KBM-7 (cell line): ENCODE measurements at places on chromosomes 4 and X.

DNA sequence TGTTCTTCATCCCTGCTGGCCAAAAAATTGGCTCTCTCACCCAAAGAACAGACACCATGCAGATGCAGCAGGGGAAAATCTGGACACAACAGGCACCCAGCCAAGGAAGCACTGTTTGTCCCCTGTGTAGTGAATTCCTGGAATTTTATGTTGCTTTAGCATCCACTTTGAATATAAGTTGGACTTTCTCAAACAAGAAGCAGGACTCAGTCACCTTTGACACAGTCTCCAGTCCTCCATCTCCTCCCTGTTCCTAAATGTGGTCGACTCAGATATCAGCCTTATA lies 11.8 kb downstream of the ZNF182 start:
- DNase-seq = no peak

DNA sequence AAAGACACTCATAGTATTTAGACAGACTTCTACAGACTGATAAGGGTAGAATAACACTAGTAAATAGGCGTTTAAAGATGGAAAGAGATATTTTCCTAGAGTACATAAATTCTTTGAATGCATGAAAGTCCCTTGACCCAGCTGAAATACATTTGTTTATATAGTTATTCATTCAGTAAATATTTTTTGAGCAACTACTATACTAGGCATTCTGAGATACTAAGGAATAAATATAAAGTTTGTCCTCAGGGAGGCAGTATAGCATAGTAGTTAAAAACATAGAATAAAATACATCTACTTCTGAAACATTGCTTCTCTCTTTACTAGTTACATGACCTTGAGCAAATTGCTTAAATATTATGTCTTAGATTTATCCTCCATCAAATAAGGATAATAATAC lies 27.4 kb downstream of the HMGN5 start:
- DNase-seq = peak; percentile 62

DNA sequence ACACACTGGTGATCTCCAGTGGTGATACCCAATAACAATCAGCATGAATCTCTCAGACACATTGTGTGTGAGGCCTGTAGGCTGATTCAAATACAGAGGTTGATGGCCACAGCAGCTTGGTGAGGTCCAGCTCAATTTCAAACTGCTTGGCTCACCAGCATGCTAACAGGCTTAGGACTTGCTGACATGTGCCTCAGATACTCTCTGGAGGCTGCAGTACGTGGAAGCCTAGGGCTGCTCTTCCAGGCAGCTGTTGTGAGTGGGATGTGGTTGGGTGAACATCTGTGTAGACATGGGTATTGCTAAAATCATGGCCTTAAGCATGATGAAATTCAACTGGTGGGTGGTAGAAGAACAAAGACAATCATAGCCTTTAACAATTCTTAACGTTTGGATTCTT lies 4.3 kb downstream of the CXCL9 start:
- no peak for DNase-seq

GRCh38 chr4:71974681-71975080 lies 57.1 kb upstream of the NPFFR2 start:
- no peak for DNase-seq

DNA sequence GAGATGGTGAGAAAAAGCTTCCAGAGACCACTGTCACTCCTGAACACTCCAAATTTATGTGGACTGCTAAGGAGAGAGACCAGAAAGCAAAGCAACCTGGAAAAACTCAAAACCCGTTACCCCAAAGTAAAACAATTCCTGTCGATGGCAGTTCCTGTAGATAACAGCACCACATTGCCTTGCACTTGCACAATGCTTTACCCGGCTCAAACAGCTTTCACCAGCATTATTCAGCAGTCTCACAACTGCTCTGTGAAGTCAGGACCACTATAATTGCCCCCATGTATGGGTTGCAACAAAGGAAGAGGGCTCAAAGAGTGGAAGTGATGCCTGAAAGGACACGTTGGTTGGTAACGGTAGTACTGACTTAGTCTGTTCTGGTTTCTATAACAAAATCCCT lies 234.8 kb downstream of the BCOR start:
- DNase-seq = no peak

GRCh38 chr4:85737254-85737653 lies 262.3 kb downstream of the ARHGAP24 start:
- no peak for DNase-seq

DNA sequence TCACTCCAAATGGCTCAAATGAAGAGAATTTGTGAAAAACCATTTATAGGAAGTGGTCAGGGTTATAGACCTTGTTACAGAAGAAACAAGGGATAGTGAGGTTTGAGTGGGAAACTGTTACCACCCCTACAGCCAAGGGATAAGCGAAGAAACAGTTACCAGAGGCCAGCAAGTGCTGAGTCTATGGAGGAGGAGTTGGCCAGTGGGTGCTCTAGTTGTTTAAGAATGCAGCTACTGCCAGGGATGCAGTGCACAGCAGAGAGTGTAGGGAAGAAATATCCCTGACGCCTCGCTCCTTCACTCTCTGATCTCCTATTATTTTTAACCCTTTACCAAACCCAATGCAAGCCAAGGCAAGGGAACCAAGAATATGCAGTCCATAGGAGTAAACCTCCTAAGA lies 15.2 kb upstream of the SYTL4 start:
- DNase-seq = no peak

- DNase-seq = no peak
These were observed 21.4 kb upstream of the SMIM14 start for GRCh38 chr4:39660045-39660444.

DNA sequence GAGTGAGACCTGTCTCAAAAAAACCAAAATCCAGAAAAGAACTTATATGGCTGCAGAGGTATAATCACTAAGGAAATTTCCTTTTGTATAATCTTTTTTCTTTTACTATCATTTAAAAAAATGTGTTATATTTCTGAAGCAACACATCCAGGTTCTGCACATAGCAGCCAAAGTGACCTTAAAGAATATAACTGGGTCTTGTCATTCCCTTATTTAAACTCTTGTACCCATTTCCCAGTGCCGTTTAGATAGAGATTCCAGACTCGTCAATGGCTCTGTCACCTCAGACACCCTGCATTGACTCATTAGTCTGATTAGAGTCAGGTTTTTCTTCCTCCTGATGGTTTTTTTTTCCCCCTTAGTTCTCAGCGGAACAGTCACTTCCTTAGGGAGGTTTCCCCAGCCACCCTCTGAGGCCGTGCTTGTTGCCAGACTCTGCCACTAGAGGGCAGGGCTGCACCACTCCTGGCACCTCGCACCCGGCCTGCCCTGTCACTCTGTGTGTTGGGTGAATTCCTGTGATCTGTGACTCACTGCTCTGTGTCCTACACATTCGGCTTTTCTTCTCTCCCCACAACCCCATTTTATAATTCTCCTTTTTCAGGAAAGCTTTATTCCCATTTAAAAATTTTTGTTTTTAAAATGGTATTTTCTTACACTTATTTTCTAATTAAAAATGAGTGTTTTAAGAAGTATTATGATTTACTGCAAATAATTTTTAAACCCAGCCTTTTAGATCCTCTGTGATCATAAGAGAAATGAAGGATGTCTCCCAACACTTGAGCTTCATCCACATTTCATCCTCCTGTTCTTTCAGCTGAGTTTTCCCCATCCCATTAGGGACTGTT lies 32.1 kb downstream of the HTT start:
- peak; percentile 92 for DNase-seq

DNA sequence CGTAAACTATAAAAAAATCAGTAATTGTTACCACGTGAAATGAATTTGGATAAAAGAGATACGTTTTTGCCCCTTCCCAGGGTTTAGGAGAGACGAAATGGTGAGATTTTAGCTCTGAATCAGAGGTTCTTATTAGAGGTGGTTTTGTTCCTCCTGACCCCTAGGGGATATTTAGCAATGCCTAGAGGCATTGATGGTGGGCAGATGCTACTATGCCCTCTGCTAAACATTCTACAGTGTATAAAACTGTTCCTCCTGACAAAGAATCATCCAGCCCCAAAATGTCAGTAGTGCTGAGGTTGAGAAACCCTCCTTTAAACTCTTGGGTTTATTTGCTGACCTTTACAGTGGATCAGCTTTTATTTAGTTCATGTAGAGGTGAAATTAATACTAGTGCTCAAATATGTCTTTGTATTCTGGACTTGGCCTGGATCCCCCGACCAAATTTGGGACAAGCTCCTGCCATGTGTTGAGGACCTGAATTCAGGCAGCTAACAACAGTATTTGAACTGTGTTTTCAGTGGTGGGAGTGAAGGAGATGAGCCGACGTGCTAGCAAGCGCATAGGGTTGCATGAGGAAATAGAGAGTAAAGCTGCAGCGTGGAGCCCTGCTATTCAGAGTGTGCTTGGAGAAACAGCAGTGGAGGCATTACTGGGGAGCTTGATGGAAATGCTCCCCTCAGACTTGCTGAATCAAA lies 126.1 kb downstream of the PTTG2 start:
- no peak for DNase-seq

DNA sequence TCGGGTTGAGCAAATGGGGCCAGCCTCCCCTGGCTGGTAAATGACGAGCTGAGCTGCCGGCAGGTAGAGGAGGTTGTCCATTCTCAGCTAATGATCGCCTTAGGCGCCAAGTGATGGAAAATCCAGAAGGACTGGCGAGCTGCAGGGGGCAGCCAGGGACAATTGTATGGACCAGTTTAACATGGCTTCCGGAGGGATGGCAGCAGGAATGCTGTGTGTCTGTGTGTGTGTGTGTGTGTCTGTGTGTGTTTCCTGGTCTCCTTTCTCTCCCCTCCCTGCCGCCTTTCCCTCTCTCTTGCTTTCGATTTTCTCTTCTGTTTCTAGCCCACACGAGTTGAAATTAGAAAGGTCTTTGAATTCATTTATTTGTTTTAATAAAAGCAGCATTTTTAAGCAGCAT lies 45.2 kb upstream of the BCOR start:
- no peak for DNase-seq

DNA sequence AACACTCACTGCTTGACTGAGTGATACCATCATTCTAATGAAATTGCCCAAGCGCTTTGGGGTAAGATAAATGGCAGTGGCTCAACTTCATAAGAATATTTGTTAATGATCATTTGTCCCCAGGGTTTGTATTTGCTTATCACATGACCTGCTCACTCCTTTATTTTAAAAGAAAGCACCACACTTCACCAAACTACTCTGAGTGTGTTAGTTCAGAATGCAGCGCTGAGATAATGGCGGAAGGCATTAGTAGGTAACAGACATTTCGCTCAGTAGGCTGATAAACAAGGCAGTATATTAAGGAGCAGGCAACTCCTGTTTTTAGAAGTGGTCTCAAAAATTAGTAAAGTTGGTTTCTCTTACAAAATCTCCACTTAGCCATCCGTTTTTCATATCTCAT lies 1.6 kb downstream of the SNX25 start:
- DNase-seq = no peak

DNA sequence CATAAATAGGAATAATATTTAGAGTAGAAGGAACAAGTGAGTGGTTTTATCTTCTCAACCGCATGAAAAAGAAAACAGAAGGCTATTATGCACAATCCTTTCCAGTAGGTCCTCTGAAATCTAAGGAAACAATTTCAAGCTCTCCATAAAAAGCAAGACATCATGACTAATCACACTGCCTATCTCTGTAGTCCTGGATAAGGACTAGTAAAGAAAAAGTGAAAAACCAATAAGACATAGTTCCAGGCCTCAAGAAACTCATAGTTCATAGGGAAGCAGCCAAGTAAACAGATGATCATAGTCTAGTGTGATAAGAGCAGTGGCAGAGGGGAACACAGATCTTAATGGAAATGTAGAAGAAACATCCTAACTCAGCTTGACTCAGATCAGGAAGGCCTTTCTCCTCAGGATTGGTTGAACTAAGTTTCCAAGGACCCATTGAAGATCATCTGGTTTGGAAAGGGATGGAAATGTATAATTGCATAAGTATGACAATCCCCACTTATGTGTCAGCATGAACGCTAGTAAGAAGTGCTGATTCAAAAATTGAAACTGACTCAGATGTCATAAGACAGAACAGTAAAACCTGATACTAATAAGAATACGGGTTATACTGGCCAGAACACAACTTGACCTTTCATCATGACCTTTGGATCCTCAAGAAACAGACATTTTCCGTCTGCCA lies 155.3 kb downstream of the GRIA3 start:
- DNase-seq = no peak

GRCh38 chrX:147550217-147550616 lies 361.5 kb upstream of the FMR1 start:
- peak; percentile 57 for DNase-seq
